ENCODE measurements at places on chromosomes 16 and 17.
A peak's percentile ranks its signal among the peaks of the same experiment; 100 is the strongest.

DNA sequence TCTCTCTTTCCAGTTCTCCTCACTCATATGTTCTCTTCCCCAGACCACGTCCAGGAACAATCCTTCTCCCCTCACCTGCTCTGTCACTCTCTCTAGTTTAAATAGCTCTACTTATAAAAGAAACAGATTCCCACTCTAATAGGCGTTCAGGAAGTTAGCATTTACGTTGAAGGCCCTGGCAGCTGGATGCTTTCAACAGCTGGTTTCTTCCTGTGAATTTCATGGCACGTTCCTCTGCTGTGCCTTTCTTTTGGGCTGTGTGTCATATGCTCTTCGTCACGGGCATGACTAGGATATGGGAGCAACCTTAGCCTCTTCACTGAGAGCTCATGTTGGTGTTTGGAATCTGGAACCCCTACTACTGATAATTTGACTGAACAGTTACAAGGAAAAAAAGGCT, 73.2 kb downstream of the ZNF18 start:
- DNase-seq = no peak

- DNase-seq = no peak
Observed at GRCh38 chr17:31745964-31746600, 113.0 kb downstream of the COPRS start.

- no peak for DNase-seq
Observed at GRCh38 chr17:81693509-81694210, 9.5 kb upstream of the MRPL12 start.

DNA sequence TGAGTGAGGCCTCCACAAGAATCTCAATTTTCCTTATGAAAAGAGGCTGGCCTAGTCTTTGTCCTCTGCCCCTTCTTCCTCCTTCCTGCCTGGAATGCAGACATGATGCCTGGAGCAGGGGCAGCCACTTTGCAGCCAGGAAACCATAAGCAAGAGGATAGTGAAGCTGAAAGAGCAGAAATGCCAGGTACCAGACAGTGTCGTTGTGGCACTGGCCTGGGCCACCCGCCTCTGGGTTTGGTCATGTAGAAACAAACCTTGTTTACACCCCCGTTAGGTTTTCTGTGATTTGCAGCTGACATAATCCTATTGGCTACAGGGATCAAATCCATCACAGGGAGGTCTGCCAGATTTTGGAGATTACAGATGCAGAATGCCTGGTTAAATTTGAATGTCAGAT, 16.5 kb downstream of the CBFA2T3 start:
- DNase-seq = no peak

DNA sequence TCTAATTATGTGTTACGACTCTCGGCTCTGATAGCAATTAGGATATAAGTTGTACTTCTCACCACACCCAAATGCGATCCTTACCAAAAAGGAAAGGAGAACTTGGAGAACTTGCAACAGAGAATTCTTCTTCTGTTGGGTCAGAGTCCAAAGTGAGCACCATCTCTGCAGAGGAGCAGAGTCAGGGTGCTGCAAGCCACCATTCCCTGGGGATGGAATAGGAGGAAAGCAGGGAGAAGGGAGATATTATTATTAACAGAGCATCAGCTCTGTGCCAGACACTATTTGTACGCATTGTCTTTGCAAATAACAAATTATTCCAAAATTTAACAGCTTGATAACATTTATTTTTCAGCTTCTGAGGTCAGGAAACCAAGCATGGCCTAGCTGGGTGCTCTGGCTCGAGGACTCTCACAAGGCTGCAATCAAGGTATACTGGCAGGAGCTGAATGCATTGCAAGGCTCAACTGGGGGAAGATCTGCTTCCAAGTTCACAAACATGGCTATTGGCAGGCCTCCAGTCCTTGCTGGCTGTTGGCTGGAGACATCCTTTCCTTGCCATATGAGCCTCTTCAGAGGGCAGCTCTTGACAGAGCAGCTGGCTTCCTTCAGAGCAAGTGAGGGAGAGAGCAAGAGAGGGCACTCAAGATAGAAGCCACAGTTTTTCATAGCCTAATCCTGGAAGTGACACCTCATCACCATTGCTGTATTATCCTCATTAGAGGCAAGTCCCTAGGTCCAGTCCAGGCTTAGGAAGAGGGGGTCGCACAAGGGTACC, 296.2 kb upstream of the CDH5 start:
- DNase-seq = no peak

DNA sequence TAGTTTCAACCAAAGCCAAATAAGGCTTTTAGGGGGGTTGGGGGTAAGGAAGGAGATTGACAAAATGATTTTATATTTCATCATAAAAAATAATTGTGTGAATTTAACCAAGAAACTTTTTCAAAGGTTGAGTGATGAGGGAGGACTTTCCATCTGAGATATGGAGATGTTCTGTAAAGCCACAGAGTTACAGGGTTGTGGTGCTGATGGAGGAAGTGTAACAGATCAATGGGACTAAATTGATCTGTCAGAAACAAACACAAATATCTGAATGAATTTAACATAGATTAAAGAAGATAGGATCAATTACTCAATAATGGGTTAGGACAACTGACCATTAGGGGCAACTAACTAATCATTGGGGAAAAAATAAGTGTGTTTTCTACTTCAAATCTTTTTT, 14.2 kb upstream of the PIK3R5 start:
- DNase-seq = no peak

DNA sequence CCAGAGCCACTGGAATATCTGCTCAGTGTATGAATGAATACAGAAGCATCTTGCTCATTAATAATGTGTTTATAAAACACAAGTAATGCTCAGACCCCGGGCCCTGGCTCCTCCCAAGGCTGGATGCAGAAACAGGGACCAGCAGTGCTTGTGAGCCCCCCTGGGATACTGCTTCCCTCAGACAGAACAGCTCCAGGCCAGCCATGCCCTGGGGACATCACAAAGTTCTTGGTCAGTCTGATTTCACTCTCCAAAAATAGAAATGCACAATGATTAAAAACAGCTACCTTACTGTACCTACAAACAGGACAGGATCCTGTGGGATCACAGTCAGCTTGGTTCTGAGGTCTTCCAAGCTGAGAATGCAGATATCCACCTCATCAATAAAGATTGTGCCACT, 68.2 kb downstream of the ABCC12 start:
- no peak for DNase-seq

- DNase-seq = peak; percentile 60
Observed at GRCh38 chr17:36705874-36706731, 104.7 kb downstream of the MRM1 start.

All from stimulated activated CD4-positive, alpha-beta T cell treated with anti-CD3 and anti-CD28 coated beads, Interleukin-4, amount 100 ng/mL, for 24 hours (primary cell).